Natural killer cell (primary cell): ENCODE measurements at places on chromosomes 6 and 20.

DNA sequence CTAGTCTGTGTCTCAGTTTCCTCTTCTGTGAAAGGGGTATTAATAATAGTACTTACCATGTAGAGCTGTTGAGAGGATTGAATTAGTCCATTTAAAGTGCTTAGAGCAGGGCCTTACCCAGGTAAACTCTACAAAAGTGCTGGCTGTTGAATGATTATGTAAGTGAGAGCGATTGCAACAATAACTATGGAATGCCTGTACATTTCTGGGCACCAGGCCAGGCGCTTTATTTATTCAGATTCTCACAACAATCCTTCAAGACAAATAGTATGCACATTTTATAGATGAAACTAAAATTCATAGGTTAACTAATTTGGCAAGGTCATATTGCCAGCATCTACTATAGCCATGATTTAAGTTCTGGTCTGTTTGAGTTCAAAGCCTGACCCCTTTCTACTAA, 78.3 kb upstream of the MMS22L start:
- DNase-seq, result no peak

GRCh38 chr6:43705996-43706395, 18.4 kb upstream of the MRPS18A start:
- no peak for DNase-seq

- DNase-seq, result no peak
These were observed 68.1 kb downstream of the DLL1 start for GRCh38 chr6:170222498-170223471.

- no peak for DNase-seq
These were observed 4.6 kb downstream of the CYP24A1 start for GRCh38 chr20:54168961-54169862.

DNA sequence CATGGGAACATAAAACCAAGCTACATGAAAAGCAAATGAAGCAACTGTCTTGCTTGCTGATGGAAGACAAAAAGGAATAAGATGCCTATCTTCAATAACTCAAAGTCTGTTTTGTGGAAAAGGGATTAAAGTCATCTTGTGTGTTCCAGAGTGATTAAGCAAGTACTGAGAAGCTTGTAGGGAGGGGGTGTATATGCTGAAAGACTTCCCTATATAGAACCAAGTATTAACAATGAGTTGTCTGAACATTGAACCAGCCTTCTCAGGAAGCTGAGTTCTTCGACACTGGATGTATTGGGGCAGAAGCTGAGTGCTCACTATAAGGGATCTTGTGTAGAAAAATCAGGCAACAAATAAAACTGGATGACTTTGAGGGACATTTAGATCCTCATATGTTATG, 451.8 kb downstream of the CD83 start:
- DNase-seq, result no peak

DNA sequence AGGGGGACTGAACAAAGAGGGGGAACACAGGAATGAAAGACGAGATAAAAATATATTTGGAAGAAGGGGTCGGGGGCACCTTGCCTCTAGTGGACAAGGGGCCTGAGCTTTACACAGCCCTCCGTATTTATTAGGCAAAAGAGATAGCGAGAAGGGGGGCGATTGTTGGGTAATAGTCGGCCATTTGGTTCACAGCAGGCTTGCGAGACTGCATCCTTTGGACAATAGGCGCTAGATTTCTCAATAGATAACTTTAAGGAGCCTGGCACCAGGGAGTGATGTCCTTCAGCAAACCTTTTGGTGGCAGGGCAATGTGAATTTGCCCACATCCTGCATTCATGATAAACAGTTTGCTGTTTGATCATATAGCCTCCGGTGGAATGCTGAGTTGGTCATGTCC, 3.0 kb upstream of the NANP start:
- no peak for DNase-seq

DNA sequence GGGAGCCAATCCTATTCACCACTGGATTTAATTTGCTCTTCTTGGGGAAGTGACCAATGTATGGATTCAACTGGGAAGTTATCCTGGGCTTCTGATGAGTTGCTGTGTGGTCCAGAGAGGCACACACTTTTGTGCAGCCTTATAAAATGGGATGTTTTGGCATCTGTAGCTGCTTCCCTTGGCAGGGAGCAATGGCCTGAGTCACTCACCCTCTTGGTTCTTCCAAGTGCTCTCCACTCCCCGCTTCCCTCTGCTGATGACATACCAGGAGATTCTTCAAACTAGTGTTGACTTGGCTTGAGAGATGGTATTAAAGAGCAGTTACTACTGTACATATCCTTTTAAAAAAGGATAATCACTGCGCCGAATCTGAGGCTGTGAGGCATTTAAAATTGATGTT, 105.8 kb downstream of the JARID2 start:
- no peak for DNase-seq

DNA sequence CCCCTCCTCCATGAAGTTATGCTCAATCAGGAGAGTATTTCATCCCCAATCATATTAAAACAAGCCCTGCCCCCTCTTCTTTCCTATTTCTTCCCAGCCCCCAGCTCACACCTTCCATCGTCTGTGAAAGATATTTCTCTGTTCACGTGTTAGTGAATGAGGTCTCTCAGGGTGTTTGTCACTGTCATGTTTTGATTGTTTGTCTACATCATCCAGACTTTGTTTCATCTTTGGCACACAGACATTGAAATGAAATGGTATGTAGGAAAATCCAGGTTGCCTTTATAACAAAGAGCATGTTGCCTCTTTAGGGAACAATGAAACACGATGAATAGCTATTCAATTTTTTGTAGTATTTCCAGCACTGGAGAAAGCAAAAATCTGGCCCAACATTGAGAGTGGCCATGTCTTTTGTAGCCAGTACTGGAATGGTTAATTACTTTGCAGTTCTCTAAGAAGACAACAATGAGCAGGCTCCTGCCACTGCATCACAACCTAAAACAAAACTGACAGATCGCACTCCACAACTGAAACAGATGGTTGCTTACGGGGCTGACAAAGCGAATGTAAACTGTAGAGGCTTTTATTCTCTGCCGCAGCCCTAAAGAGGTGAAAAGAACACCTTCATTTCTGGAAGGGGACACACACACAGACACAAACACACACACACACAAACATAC, 543.6 kb upstream of the CITED2 start:
- no peak for DNase-seq

DNA sequence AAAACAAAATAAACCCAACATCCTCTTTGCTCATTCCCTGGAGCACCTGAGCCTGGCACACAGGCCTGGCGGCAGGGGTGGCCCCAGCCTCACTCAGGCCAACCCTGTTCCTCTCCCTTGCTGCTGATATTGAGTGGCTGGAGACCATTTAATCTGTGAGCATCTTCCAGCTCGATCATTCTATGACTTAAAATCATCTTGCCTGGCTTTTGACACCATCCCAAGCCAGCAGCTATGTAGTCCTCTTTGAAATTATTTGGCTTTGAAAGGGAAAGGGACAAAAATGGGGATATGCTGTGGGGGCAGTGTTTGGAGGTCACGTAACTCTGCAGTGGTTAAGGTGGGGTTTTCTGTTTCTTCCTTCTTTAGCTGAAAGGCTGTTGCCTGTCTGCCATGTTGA, 22.8 kb downstream of the EZR start:
- no peak for DNase-seq

GRCh38 chr6:37077191-37077904, 71.9 kb downstream of the FGD2 start:
- no peak for DNase-seq

DNA sequence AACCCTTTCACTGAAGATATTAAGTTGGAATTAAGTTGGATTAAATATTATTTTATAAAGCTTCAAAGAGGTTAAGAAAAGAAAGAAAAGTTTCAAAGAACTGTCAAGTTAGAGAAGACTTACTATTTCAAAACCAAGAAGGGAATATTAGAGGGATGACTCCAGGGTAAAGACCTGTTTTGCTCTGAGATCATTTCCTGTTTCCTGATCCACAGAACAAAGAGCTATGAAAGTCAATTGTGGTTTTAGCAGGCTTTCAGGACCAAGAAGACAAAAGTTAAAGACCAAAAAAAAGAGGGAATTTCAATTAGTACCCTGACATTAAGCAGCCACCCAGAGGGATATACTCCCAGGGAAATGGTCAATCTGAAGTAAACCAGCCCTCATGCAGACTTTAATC, 19.4 kb downstream of the ESF1 start:
- no peak for DNase-seq
